NCI-H1417 treated with DMSO at 0.1 percent for 48 hours (cell line): ENCODE measurements at places on chromosomes 13 and 19.

GRCh38 chr19:41321600-41322270, 11.8 kb downstream of the CCDC97 start:
- no peak for DNase-seq

GRCh38 chr13:22012686-22013085, 341.8 kb downstream of the FGF9 start:
- no peak for DNase-seq

DNA sequence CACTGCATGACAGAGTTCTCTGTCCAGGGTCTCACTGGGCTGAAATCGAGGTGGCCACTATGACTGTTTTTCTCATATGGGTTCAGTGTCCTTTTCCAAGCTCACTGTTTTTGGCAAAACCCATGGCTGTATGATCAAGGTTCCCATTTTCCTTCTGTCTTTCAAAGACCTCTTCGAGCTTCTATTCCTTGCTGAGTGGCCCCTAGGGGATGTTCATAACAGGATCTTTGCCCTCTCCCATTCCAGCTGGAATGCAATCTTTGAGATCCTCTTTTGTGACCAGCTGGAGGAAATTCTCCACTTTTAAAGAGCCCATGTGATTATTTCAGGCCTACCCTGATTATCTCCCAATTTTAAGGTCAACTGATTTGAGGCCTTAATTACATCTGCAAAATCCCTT, 572.5 kb upstream of the SLC10A2 start:
- no peak for DNase-seq

DNA sequence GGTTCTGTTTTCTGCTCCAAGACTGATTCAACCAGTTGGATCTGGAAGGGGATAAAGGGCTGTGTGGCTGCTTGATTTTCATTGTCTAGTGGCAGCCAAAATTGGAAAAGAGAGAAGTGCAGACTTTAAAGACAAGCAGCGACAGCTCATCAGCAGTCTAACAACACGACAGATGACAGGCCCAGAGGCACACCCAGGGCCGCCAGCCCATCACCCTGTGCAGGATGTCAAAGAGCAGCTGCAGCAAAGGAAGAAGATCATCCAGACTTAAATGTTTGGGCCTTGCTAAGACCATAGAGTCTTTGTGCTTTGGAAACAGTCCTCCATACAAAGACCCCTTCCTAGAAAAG, 421.0 kb upstream of the KLF12 start:
- no peak for DNase-seq

GRCh38 chr19:48982280-48982679, 10.8 kb downstream of the GYS1 start:
- no peak for DNase-seq

DNA sequence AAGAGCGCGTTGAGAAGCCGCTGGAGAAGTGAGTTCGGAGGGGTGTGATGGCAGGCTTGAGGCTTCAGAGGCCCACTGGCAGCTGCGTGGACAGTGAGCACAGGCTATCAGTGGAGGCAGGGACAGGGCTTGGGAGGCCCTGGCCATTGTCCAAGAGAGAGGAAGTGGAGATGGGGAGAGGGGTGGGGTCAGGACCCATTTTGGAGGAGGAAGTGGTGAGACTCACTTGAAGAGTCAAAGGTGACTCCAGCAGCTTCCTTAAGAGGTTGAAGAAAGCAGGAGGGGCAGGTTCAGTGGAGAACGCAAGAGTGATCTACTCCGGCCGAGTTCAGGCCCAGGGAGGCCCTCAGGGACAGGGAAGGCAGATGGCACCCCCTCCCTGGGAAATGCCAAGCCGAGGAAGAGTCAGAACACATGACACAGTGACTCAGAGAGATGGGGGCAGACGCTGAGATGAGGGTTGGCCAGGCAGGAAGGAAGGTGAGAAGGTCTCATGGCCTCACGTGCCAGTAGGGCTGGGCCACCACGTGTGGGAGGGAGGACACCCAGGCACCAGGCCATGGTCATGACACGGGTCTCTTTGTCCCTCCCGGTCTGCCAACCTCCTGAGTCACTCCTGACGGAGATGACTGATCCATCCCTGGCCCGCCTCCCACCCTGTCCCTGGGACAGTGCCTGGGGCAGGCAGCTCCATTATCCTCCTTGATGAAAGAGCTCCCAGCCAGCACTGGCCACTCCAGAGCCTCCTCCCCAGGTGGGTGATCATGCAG, 10.1 kb upstream of the CD22 start:
- DNase-seq = no peak

GRCh38 chr19:51462681-51463080, 4.4 kb upstream of the SIGLEC8 start:
- DNase-seq = no peak

DNA sequence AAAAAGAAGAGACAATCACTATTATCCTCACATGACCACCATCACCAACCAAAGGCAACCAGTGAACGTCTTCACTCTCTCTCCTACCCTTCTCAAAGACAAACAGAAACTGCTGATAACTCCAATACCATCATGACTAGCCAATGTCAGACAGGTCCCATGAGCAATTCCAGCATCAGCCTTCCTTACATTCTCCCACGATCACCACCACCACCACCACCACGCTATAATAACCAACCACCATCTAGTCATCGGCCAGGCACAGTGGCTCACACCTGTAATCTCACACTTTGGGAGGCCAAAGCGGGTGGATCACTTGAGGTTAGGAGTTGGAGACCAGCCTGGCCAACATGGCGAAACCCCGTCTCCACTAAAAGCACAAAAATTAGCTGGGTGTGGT, 3.9 kb downstream of the MYO1F start:
- DNase-seq = no peak

GRCh38 chr13:74004109-74004508, 130.1 kb downstream of the KLF12 start:
- no peak for DNase-seq

DNA sequence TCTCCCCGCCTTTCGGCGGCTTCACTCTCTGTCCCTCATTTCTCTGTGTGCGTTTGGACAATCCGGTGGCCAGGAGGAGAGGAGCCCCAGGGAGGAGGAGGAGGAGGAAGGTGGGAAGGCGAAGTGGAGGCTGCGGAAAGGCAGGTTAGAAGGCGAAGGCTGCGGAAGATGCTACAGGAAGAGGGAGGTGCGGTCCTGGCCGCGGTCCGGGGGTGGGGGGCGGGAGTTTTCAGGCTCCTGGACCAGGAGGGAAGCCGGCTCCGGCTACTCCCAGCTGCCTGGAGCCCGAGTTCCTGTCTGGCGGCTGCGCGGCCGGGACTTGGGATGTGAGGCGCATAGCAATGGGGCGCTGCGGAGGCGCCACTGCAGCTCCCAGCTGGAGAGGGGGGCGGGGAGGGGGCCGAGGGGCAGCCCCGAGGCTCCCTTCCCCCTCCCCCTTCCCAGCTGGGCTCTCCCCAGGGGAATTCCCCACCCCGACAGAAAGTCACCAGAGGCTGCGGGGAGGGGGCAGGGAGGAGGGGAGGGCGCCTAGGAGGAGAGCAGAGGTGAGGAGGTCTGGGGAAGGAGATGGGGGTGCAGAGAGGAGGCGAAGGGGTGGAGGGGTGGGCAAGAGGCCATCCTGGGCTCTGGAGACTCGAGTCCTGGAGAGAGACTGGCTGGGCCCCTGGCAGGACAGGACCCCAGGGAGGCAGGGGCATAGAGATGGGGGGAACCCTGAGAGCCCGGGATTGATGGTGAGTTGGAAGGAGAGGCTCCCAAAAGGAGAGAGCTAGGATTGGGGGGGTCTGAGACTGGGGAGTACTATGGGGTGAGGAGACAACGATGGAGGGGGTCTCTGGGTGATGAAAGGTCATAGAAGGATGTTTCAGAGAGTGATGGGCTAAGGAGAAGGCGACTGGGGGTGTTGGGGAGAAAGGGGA, 2.0 kb downstream of the LRRC4B start:
- no peak for DNase-seq

- DNase-seq = peak; percentile 25
These were observed 69.5 kb downstream of the DACH1 start for GRCh38 chr13:71797517-71797916.

DNA sequence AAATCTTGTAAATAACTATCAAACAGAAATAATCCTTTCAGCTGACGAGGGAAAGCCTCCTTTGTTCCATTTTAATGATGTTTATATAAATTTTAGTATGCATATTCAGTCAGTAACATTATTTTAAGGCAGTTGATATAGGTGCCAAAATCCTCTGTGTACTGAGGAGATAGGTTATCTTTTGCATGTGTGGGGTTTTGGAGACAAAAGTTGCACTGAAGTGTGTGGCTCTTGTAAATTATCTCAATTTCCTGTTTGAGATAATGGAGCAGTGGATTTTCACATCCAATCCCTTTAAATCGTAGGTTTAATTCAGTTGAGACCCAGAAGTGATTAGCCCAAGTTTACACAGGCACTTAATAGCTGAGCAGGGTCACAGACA, 106.6 kb downstream of the RGCC start:
- no peak for DNase-seq

GRCh38 chr13:44379885-44380284, 6.3 kb downstream of the SERP2 start:
- no peak for DNase-seq

DNA sequence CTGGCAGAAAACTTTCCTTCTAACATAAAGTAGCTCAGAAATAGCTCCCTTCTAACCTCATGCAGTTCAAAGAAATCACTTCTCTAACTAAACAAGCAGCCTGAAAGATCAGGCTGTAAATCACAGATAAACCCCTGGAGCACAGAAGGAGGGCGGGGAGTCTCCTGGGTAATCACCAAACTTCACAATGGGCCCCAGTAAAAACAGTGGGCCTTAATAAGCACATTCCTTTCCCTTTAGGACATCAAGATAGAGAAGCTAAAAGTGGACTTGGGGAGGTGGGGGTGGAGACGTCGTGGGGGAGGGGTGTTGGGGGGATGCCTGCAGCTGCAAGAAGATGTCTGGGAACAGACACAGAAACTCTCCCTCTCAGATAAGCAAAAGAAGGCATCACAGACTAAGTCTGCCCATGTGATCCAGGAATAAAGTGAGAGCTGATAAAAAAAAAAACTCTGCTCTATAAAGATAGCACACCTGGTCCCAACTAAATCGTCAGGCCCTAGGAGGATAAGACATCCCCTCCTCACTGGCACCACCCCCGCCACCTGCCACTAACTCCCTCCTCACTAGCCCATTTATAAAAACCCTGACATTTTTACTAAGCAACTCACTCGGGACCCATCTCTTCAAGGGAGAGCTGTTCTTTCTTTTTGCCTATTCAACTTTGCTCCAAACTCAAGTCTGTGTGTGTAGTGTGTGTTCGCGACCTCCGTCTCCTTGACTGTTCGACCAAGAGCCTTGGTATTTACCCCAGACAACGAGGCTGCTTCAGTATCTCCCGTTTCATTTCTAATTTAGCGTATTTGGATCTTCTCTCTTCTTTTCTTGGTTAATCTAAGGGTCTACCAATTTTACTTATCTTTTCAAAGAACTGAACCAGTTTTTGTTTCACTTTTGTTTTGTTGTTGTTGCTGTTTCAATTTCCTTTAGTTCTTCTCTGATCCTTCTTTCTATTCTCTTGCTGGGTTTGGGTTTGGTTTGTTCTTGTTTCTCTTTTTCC, 31.7 kb downstream of the DNAJC15 start:
- no peak for DNase-seq

GRCh38 chr13:100088273-100088643, 635 bp upstream of the PCCA start:
- DNase-seq = no peak
